ENCODE measurements at places on chromosomes 2 and 18.
A peak's percentile ranks its signal among the peaks of the same experiment; 100 is the strongest.

- no peak for DNase-seq
Measured at GRCh38 chr18:37443325-37444055, 122.1 kb downstream of the CELF4 start.

DNA sequence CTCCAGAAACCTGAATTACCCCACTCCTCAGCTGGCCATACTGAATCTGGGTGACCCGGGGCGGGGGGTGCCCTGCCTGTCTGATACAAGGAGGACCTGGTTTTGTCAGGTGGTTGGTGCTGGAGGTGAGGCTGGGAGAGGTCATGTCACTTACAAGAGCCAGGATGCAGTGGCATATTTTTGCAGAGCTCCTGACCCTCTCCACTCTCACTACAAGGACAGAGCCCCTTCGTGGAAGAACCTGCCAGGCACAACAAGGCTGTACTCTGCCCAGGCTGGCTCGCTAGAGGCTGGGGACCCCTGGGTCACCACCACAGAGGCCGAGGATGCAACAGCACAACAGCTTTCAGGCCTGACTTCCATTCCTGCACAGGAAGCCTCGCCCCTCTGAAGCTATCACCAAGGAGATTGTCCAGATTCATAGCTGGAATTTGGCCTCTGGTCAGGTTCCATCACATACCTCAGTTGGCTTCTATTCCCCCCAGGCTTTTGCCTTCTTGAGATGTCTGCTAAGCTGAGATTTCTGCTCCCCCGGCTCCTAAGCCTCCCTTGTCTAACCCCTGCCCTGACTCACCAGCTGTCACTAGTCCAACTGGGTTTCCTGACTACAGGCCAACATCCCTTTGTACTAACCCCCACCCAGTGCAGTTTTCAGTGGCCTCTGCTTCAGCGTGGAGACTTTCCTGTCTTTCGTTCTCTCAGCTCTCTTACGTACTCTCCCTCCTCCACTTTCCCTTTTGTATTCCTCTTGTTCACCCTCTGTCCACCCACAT is 132.5 kb upstream of the EPAS1 start:
- DNase-seq = peak; percentile 31

DNA sequence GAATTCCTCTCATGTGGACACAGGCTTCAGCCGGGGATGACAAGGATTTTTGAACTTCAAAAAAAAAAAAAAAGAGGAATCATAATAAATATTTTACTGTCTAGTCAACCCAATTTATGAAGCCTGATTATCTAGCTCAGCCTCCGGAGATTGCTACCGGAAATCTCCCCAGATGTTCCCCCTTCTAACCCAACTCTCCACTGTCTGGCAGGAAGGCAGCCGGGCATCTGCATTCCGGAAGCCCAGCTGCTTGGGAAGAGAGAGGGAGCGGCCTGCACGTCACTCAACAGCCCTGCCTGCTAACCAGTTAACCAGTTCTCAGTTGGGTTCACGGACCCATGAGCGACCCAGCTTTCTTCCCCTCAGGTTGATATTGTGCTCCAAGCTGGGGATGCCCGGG is 87.2 kb upstream of the POU3F3 start:
- no peak for DNase-seq

GRCh38 chr2:191231995-191232394 is 13.2 kb upstream of the MYO1B start:
- no peak for DNase-seq

DNA sequence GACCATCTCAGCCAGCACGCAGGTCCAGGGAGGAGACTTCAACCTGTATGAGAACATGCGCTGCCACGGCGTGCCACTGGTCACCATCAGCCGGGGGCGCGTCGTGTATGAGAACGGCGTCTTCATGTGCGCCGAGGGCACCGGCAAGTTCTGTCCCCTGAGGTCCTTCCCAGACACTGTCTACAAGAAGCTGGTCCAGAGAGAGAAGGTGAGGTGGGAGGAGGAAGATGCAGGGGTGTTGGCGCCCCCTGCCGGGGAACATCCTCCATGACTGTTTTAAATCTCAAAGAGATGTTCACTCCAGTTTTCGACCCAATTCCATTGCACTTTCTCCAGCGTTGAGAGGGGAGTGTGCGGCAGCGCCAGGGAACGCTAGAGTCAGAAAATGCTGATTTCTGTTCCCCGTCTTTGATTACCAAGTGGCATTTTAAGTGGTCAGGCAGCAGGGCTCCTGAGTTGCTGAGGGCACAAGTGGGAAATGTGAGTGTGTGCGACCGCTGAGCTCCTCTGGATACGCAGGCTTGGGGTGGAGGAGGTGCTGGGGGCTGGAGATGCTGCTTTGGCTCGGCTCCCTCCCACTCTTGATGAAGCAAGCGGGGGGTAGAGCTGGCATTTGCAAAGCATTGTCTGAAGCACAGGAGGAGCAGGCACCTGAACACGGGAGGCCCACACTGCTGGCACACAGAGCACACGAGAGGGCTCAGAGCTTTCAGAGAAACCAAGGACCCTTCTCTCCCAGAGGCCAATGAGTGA is 27.7 kb upstream of the MAPRE3 start:
- DNase-seq = peak; percentile 19

GRCh38 chr18:51032193-51032592 is 2.2 kb downstream of the SMAD4 start:
- DNase-seq = no peak

DNA sequence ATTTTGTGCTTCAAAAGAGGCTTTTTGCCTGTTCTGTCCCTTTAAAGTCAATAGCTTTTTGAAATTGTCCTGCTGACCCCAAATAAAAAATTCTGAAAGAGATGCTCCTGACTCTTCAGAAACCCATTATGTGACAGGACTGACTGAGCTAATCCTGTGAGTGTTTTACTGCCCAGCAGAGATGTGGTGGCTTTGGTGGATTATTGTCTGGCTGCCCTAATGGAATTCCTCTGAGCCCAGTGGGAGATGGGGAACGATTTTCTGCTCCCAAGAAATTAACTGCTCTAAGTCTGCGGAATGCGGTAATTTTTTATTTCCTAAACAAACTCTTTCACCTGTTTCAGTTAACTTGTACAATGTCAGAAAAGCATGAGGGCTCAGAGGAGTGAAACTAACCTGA is 258.2 kb downstream of the IKZF2 start:
- DNase-seq = no peak

DNA sequence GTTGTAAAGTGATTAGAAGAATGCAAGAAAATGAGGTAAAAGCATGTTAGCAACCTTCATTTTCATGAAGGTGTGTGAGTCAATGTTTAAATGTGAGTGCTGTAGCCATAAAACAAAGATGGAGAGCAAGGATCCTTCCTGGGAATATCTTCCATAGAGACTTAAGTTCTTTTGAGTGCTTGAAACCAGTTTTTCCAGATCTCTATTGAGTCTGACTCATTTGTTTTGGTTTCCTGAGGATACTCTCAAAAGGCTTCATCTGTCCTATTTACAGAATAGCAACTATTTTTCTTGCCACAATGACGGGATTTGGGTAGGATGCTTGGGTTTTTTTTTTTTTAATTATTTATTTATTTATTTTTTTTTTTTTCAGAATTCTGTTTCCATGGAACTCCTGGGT is 45.9 kb upstream of the ASB1 start:
- no peak for DNase-seq

GRCh38 chr2:175152242-175152641 is 15.8 kb downstream of the ATF2 start:
- no peak for DNase-seq
